ENCODE measurements at places on chromosomes 2 and 18.

GRCh38 chr18:32389858-32390257 lies 80.8 kb downstream of the GAREM1 start:
- DNase-seq: peak; percentile 53

- no peak for DNase-seq
Measured at GRCh38 chr2:43292851-43293743, 66.7 kb upstream of the ZFP36L2 start.

DNA sequence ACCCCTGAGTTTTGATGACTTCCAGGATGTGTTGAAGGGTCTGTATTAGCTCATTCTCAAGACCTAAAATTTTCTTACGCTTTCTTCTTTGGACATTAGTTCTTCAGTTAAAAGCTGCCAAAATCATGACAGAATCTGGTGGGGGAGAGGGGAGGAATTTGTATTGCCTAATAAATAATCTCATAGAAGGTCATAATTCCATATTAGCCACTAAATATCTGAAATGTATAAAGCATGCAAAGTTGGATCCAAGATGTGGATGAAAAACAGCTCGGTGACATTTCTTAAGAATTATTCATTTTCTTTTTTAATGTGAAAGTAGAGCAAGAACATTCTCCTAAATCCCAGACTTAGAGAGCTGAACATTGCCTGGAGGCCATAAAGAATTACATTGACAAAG lies 120.1 kb downstream of the MMADHC start:
- DNase-seq: no peak

- no peak for DNase-seq
Measured at GRCh38 chr18:61535401-61535800, 202.2 kb downstream of the CDH20 start.

- DNase-seq: no peak
Measured at GRCh38 chr18:808502-808901, 3.5 kb downstream of the YES1 start.

DNA sequence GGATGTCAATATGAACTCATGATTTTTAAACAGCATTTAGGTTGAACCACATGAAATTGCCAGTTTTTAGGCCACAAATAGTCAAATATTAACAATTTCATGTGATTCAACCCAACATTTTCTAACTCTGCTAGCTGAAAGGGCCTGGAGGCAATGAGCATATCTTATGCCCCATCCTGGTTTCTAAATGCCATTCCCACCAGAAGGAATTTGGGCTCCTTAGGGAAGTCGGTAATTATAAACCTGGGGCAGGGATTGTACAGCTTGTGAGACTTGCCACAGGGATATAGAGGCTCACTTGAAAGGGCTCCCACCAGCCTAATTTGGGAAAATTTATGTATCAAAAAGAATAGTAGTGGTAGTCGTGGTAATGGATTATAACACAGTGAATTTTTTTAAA lies 178.4 kb upstream of the ALPP start:
- DNase-seq: no peak

GRCh38 chr2:228131833-228132232 lies 49.7 kb downstream of the SPHKAP start:
- DNase-seq: no peak

GRCh38 chr2:102442967-102443828 lies 20.2 kb downstream of the IL18RAP start:
- no peak for DNase-seq

DNA sequence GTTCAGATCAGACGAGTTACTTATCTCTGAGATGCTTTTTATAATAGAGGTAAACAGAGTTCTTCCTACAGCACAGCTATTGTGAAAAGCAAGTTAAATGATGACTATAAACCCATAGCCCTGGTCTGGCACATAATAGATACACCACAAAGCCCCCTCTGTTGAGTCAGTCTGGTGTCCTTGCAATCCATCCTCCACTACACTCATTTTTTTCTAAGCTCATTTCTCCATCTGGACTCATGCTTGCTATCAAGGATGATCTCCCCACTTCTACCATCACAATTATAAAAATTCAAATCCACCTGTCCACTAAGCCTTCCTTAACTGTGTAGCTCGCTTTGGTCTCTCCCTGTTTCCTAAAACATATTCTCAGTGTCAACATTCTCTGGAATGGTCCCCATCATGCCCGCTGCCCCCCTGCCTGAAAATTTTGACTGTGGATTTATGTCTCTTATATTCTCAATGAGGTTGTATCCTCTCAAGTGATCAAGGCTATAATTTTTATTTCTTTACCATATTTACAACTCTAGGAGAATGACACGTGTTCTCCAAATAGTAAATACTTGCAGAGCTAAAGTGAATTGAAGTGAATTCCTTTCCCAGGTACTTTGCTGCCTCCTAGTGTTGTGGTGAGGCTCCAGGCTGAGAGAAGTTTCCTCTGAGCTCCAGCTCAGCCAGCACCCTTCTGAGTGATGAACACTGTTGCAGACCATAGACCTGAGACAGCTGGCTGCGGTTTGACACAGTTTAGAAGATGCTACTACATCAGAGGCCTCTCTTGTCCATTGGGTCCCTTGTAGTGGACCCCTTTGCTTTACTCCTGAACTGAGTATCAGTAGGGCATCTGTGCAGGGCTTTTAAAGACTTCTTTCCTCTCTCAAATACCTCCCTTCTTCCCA lies 108.7 kb downstream of the DPP10 start:
- no peak for DNase-seq

- DNase-seq: no peak
Measured at GRCh38 chr2:106816974-106817373, 69.0 kb downstream of the ST6GAL2 start.

GRCh38 chr2:37833423-37833822 lies 91.7 kb upstream of the RMDN2 start:
- DNase-seq: no peak

DNA sequence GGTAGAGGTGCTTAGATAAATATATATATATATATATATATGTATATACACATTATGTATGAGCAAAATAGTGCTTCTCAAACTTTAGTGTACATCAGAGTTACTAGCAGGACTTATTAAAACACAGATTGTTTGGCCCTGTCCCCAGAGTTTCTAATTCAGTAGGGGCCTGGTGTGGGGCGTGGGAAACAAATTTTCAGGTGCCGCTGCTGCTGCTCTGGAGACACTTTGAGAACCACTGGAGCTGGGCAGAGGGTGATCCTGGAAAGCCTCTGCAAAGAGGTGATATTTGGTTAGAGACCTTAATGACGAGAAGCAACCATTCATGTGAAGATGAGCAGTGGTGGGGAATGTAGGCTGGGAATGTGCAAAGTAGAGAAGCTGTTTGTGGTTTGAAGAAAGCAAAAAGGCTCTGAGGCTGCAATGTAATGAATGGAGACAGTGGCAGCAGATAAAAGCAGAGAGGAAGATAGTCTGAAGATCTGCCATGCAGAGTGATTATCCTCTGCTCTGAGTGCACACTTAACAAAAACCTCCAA lies 142.9 kb downstream of the PLCL1 start:
- DNase-seq: no peak

DNA sequence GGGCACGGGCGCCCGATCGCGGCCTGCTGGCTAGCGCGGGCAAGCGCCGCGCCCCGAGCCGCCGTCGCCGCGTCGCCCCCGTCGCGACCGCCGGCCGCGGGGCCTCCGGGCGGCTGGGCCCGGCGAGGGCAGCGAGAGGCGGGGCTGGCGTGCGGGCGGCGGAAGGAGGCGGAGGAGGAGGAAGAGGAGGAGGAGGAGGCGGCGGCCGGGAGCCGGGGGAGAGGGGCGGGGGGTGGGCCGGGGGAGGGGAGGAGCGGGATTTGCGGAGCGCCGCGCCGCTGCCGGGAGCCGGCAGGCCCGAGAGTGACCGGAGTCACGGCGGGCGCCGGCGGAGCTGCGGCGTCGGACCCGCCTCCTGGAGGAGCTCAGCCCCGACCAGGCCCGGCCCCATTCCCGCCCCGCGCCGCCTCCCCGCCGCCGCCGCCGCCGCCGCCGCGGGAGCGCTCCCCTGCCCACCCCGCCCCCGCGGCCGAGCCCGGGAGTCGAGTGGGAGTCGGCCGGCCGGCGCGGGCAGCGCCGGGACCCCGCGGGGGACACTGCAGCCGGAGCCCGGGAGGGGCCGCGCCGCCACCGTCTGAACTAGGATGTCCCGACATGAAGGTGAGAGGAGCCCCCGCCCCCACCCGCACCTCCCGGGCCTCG lies at the start of gene KCMF1:
TSS of gene KCMF1 (plus strand) at position 294 of the 642 bp plus-strand sequence. CDS start at position 585, 291 bp downstream.
- peak; percentile 43 for DNase-seq

DNA sequence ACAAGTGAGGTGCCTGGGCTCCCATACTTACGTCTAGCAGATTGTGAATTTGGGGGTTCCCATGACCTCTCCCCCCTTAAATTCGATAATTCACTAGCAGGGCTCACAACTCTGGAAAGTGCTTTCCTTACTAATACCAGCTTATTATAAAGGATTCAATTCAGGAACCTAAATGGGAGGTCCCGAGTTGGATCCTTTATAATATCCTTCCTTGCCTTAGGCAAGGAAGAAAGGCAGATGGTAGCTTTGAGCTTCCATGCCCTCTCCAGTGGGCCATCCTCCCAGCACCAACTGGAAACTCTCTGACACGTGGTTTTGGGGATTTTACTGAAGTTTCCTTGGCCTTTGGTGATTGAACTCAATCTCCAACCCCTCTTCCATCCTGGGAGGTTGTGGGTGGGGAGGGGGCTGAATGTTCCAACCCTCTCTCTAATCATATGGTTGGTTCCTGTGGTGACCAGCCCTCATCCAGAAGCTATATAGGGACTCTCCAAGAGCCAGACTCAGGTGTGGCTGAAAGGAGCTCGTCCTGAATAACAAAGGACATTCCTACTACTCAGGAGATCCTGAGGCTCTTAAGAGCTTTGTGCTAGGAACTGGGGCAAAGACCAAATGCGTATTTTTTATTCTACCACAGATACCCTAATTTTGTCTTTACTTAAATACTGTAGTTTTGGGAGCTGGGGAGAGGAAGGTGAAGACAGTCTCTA lies 62.2 kb downstream of the HAUS1 start:
- DNase-seq: no peak

DNA sequence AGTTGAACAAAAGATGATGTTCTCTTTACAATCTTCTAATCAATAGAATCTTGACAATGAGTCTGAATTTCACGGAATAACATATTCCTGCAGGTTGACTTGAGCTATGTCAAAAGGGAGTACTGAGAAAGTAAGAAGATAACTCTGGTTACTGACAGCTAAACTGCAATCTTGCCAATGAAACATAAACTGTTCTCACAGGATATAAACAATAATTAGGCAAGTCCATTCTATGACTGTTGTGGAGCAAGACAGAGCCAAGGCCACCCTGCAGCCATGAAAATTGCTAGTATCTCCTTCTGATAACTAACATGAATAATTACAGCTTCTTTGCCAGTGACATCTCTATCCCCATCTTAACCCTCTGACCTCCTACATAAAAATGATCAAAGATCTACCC lies 6.3 kb upstream of the RPRD1A start:
- DNase-seq: no peak

- DNase-seq: no peak
Measured at GRCh38 chr2:61443342-61444041, 27.4 kb downstream of the USP34 start.

- no peak for DNase-seq
Measured at GRCh38 chr2:64525317-64525613, 1.1 kb downstream of the AFTPH start.

GRCh38 chr18:24878289-24878688 lies 417.9 kb downstream of the HRH4 start:
- peak; percentile 4 for DNase-seq

Data from NCI-H2171 (cell line).